ENCODE measurements at places on chromosomes 16 and 17.

GRCh38 chr16:20910781-20911321, 10.3 kb downstream of the LYRM1 start:
- DNase-seq, result peak; percentile 89

- DNase-seq, result no peak
Observed at GRCh38 chr17:40579471-40579870, 14.2 kb upstream of the CCR7 start.

GRCh38 chr16:81526935-81527334, 82.3 kb downstream of the CMIP start:
- no peak for DNase-seq

DNA sequence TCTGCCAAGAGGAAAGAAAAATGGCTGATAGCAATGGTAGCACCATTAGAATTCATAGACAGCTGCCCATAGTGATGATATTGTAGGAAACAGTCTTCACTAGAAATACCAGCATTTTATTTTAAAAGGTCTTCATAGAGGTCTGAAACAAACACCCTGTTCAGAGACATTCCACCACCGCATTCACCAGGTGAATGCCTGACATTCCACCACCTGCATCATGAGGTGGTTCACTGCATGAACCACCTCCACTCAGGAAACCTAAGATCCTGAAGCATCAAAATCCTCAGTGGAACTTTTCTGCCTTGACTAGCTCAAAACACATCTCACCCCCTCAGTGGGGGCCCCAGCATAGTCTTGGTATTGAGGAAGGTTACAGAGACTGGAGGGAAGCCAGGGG, 91.5 kb upstream of the COX10 start:
- DNase-seq, result no peak

DNA sequence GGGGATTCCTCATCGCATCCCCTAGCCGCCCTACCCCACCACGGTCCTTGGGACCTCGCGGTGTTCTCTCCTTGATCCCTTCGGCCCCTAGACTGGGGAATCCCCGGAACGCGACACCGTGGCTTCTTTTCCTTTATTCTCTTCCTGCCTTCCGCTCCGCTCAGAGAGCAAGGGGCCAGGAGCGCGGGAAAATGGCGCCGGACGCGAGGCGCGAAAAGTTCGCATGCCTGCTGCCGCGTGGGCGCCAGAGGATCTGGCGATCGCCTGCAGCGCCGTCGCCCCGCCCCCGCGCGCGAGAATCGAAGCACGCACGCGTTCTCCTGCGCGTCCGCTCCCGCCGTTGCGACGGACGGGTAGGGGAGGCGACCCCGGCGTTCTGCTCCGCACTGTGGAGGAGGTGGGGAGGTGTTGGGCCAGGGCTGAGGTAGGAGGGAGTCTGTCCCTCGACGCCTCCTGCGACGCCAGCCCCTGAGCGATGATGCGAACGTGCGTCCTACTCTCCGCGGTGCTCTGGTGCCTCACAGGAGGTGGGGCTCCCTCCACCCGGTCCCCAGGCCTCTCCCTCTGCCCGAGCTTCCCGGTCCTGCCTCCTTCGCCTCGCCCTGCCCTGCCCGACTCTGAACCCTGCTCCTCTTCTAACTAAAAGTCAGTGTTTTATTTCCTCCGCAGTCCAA, at the start of gene ZPBP2:
Gene ZPBP2 (plus strand): TSS at position 323 of the 674 bp plus-strand sequence. CDS start 153 bp downstream, at position 476.
- no peak for DNase-seq

DNA sequence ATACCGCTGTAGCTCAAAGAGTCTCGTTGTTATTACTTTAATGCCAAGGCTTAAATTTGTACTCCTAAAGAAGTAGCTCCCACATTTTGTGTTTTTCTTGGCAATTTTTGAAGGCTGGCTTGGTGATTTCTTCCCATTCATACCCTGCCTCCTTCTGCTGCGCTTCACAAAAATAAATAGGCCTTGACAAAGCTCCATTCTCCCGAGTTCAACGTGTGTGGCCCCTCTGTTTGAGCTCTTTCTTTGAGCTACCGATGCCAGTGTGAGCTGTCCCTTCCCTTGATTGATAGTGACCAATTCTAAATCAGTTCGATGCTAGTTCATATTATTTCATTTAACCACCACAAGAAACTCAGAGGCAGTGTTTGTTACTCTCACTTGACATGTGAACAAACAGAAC, 96.8 kb downstream of the MAP2K6 start:
- no peak for DNase-seq

GRCh38 chr16:2810651-2811050, 6.4 kb upstream of the PRSS21 start:
- DNase-seq, result no peak

DNA sequence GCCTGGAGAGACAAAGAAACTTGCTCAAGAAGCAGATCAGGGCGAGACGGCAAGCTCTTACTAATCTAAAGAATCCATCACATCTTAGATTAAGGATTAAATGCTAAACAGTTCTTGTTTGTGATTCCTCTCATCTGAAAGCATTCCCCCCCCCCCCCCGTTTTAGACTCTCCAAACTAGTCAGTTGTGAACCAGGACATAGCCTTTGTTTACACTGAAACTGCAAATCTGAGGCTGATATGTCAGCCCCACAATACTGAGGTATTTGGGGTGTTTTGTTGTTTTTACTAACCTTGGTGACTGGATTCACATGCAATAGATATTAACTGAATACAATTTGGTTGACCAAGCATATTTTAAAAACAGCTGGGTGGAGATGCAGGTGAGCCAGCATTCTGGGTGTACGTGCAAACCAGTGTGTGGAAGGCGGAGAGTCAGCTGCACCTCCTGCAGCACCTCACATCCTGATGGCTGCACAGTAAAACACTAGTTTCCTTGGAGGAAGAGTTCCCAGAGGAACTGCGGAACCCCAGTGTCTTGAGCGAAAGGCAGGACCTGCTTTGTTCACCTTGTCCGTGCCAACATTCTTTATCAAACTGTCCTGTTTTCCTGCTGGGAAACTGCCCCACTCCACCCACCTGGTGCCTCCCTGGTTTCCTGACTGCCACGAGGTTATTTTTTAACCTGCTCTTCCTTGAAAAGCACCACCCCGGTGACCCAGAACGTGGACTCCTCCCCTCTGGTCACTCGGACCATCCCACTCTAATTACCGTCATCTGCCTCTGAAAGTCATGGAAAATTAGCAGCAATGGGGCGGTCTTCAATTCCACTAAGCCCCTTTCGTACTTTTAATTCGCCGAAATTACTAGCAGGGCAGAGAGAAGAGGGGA, 1.2 kb upstream of the YPEL2 start:
- DNase-seq, result no peak

- no peak for DNase-seq
Observed at GRCh38 chr17:64442541-64442971, 6.4 kb upstream of the MILR1 start.

DNA sequence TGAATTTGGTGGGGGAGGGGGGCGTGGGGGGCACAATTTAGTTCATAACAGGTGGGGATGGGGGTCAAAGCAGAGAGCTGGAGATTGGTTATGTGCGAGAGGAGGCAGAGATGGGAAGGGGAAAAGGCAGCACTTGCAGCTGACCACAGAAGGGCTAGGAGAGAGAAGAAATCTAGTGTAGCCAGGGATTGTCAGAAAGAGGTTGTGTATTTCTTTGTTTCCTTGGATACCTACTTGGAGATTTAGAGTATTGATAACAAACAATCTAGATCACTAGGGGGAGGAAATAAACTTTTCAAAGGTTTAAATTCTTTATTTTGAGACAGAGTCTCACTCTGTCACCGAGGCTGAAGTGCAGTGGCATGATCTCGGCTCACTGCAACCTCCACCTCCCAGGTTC, 47.1 kb upstream of the YPEL2 start:
- DNase-seq, result no peak

- peak; percentile 42 for DNase-seq
Observed at GRCh38 chr17:56499799-56500388, 93.6 kb upstream of the NOG start.

DNA sequence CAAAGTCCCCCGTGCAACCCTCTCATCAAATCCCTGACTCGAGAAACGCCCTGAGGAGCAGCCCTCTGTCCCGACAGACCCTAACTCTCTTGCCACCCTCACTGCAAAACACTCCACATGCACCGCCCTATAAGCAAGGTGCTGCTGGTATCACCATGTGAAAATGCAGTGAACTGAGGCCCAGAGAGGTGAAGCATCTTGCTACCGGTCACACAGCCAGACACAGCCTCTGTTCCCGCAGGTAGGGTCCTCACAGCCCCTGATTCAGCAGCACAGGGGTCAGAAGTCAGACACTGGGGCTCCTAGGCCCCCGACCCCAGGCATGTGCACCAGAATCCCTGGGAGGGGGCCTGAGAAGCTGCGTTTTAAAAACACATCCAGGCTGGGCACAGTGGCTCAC, 1.1 kb downstream of the CIBAR2 start:
- no peak for DNase-seq

DNA sequence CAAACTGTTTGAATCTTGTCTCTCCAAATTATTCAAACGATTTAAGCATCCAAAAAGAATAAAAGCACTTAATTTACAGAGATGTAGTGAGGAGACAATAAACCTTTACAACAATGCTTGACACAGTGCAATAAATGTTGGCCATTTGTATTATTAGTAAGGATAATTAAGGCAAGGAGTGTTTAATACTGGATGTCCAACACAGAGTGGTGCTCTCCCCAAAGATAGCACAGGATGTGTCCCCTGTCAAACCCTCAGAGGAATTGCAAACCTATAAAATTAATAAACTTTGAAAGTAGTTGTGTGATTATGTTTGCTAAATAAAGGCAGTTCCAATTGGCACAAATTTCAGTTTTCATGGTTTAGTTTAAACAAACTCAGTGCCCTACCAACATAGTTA, 253.0 kb upstream of the AXIN2 start:
- DNase-seq, result no peak

- no peak for DNase-seq
Observed at GRCh38 chr17:64974750-64975317, 55.6 kb upstream of the LRRC37A3 start.

- DNase-seq, result no peak
Observed at GRCh38 chr16:77077256-77077922, 113.6 kb upstream of the MON1B start.

- no peak for DNase-seq
Observed at GRCh38 chr16:27869411-27869810, 194.1 kb downstream of the GSG1L start.

DNA sequence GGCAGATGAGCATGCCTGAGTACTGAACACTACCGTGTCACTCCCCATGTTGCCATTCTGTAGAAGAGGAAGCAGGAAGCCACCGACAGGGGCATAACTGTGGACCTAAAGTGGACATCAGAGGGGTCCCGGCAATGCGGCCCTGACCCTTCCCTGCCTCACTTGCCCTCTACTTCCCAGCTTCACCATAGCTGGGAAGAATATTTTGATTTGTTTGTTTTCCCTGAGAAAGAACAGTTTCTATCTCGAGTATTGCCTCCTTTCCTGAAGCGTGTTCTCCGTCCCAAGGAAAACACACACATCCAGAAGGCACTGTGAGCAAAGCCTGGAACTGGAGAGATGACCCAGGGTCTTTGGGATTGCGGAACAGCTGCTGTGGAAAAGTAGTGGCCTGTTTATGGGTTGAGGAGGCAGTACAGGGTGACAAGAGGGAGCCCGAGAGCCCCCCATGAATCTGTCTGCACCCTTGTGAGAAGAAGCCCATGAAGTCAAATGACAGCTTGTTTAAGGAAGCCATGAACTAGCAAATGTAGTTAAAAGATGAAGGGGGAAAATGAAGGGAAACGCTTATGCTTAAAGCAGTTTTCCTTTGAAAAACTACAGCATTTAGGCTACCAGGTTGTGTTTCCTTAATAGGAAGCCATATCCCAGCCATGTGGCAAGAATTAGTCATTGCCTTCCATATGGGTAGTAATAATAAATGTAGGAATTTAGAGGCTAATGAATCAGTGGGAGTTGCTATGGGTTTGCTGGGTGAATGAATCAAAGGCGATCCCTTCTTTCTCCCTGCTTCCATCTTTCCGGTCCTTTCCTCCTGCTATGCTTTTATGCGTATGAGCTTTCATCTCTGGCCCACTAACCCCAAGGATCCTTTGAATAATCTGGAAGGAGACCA, 90.0 kb upstream of the TBX2 start:
- peak; percentile 87 for DNase-seq

GRCh38 chr17:48006936-48007709, 30.5 kb downstream of the COPZ2 start:
- no peak for DNase-seq

DNA sequence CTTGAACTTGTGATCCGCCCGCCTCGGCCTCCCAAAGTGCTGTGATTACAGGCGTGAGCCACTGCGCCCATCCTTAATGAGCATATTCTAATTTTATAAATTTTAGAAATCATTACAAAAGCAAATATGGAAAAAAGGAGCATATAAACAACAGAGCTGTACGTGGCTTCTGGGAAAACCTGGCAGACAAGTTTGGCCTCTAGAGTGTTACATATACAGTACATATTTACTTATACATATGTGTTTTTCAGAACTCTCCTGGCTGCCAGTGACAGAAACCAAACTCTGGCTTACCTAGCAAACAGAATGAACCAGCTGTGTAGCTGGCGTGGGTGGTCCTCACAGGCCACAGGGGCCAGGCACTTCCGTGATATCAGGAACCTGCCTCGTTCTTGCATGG, 10.1 kb downstream of the DRC3 start:
- DNase-seq, result no peak

DNA sequence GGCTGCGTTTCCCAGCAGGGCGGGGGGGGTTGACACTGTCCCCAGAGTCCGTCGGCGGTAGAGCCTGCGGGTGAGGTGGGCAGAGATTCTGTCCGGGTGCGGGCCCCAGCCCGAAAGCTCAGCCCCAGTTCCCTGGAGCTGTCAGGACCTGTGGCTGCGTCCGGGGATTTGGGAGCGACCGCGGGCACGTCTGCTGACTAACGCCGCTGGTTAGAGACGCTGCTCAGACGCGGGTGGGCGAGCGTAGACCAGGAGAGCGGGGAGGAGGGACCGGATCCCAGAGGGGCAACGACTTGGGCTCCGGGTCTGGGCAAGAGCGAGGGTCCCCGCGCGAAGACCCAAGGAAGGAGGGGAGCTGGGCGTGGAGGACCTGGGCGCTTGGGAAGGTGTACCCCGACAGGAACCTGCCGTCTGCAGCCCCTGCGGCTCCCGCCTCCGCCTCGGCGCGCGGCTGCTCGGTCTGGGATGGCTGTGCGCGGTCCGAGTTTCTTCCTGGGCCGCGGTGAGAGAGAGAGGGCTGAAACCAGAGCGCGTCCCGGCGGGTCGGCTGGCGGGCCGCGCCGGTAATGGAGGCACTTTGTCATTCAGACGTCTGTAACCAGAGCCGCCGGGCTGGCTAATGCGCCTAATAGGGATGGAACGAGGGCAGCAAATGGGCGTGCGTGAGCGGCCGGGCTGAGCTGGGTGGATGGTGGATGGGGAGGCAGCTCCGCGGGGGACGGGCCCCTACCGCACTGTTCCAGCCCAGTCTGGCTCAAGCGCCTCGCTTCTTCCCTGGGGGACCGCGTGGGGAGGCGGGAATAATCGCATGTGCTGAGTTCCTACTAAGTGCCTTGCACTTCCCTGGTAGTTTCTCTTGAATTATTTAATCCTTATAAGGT, 2.3 kb downstream of the NGFR start:
- DNase-seq, result peak; percentile 25

- DNase-seq, result no peak
Observed at GRCh38 chr16:1689853-1690252, 11.8 kb downstream of the JPT2 start.

GRCh38 chr17:64164596-64165285, 34.8 kb upstream of the ERN1 start:
- DNase-seq, result no peak

All from EL (cell line).